Lung (tissue), 17 donors: ENCODE measurements at places on chromosomes 2 and 18. TPM values are rescaled to one million over a fixed set of nuclear protein-coding genes. Genes with fewer than 3 reads are reported as not detected.

The SLC14A1 gene
- 10.5 TPM for total RNA-seq

The LRP1B gene
- 6.5 TPM for total RNA-seq

The ATP8B1 gene
- 42.0 TPM for total RNA-seq

The MBD5 gene
- 140 TPM for total RNA-seq

The L3MBTL4 gene
- total RNA-seq, result 16.3 TPM

The BMPR2 gene
- total RNA-seq, result 55.0 TPM

The NOSTRIN gene
- 57.5 TPM for total RNA-seq

The CPO gene
- 0.20 TPM for total RNA-seq

The GDF7 gene
- 0.54 TPM for total RNA-seq

The MOGAT1 gene
- total RNA-seq, result 1.7 TPM

The CAVIN2 gene
- total RNA-seq, result 141 TPM

DNA sequence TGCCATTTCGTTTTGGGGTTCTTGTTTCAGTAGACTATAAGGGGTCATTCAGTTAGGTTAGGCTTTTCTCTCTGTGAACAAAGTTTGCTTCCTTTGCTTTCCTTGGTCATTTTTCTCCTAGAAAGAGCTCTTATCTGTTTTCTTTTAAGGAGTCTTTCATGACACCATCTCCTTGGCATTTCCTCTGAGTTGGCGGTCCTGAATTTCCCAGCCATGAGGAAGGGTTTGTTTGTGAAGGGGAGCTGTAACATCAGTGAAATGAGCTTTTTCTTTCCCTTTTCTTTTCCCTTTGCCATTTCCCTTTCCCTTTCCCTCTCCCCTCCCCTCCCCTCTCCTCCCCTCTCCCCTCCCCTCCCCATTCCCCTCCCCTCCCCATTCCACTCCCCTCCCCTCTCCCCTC is 61.7 kb downstream of the MAP4K4 start:
- no peak overlapping the region for H3K4me3 ChIP-seq
- no peaks in the 10 kb centered on the region for H3K36me3 ChIP-seq
- no peak overlapping the region for H3K27ac ChIP-seq
- DNase-seq, result peak; percentile 56
- no peaks in the 10 kb centered on the region for H3K27me3 ChIP-seq
- H3K4me1 ChIP-seq, result peaks cover 32% of the 10 kb centered on the region

DNA sequence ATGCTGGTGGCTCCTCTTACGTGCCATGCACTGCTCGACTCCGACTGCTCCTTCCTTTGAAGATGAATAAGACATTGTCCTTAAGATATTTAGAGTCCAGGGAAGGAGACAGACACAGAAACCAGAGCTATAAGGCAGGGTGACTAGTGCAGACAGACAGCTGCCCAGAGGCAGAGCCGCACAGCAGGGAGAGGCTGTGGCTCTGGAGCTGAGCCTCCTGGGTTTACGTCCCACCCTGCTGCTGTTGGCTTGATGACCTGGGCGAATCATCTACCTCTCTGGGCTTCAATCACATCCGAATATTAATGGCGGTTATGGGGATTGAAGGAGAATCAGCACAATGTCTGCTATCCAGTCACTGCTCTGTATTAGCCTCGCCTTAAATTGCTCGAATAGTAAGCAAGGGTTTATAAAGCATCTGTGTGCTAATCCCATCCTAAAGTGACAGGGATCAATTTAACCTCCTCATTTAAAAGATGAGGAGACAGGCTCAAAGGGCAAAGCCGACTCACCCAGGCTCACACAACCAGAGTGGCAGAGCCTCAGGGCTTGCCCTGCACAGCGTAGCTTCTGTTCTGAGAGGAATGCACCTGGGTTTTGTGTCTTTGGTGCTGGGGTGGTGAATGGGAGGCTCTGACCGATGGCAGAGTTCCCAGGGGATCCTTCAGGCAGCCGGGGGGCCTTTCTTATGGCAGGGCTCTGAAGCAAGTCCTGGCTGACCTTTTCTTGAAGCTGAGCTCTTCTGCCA is 284.1 kb downstream of the MYCN start:
- no peaks in the 10 kb centered on the region for H3K27me3 ChIP-seq
- H3K27ac ChIP-seq, result no peak overlapping the region
- H3K36me3 ChIP-seq, result no peaks in the 10 kb centered on the region

- H3K36me3 ChIP-seq, result no peaks in the 10 kb centered on the region
- H3K27me3 ChIP-seq, result no peaks in the 10 kb centered on the region
- H3K27ac ChIP-seq, result no peak overlapping the region
- H3K4me1 ChIP-seq, result no peaks in the 10 kb centered on the region
- DNase-seq, result no peak
- no peak overlapping the region for H3K4me3 ChIP-seq
Measured at GRCh38 chr2:126399001-126399400, 257.0 kb upstream of the GYPC start.

DNA sequence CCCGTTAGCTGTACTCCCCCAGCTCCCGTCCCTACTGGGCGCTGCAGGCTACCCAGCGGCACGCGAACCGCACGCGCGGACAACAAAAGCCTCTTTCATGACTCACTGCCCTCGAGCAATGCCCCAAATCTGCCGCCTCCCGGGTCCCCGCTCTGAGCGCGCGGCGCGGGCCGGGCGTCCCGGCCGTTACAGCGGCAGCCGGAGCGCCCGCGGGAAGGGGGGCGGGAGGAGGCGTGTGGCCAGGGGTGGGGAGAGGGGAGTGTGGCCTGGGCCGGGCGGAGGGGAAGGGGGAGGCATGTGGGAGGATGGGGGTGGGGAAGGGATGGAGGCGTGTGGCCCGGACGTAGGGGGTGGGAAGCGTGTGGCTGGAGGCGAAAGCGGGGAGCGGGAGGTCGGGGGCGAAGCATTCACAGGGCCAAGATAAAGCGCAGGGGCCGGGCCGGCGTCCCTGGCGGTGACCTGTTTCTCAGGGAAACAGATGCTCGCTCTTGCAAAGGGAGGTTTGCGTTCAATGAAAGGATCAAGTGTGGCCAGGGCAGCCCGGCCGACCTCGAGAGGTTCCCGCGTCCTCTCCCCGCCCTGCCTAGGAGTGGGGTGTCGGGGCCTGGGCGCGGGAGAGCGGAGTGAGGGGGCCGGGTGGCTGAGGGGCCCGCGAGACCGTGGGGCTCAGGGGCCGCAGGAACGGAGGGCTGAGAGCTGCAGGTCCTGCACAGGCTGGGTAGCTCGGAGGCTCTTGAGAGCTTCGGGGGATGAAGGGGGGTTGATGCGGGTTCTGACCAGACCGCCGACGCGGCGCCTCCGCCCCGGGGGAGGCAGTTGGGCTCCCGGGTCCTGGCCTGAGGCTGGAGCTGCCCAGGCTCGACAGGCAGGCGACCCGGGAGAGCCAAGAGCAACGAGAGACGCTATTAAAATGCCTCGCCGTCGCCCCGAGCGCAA is 3.5 kb upstream of the NEUROD1 start:
- H3K36me3 ChIP-seq, result no peaks in the 10 kb centered on the region
- no peak overlapping the region for H3K27ac ChIP-seq
- no peaks in the 10 kb centered on the region for H3K4me1 ChIP-seq
- no peak for DNase-seq
- H3K4me3 ChIP-seq, result no peak overlapping the region

DNA sequence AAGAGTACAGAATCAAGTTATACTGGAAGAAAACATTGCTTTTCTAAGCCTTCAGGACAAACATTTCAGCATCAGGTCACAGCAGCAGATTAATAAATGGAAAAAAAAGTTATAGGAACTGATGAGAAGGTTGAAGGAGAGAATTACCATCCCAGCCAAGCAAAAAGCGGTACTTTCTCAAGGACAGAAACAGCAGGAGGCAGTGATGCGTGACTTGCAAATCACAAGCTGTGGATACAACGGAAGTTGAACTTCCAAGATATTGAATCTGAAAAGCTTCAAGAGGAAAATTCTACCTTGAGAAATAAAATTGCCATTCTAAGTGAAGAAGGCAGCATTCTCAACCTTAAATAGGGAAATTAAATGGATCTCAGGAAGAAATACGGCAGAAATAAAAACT is 18.5 kb upstream of the SERPINB12 start:
- no peak overlapping the region for H3K4me3 ChIP-seq
- no peaks in the 10 kb centered on the region for H3K27me3 ChIP-seq
- DNase-seq, result no peak
- no peaks in the 10 kb centered on the region for H3K36me3 ChIP-seq
- H3K4me1 ChIP-seq, result no peaks in the 10 kb centered on the region

- H3K4me3 ChIP-seq, result no peak overlapping the region
- H3K27me3 ChIP-seq, result no peaks in the 10 kb centered on the region
- no peak overlapping the region for H3K27ac ChIP-seq
- H3K4me1 ChIP-seq, result no peaks in the 10 kb centered on the region
- DNase-seq, result no peak
- H3K36me3 ChIP-seq, result no peaks in the 10 kb centered on the region
Measured at GRCh38 chr18:38250971-38251370, 685.4 kb upstream of the CELF4 start.

GRCh38 chr2:192190474-192190873 is 4.3 kb downstream of the TMEFF2 start:
- H3K27me3 ChIP-seq, result no peaks in the 10 kb centered on the region
- no peak overlapping the region for H3K4me3 ChIP-seq
- peaks cover 14% of the 10 kb centered on the region for H3K4me1 ChIP-seq
- no peak overlapping the region for H3K27ac ChIP-seq
- H3K36me3 ChIP-seq, result no peaks in the 10 kb centered on the region
- peak; percentile 29 for DNase-seq

DNA sequence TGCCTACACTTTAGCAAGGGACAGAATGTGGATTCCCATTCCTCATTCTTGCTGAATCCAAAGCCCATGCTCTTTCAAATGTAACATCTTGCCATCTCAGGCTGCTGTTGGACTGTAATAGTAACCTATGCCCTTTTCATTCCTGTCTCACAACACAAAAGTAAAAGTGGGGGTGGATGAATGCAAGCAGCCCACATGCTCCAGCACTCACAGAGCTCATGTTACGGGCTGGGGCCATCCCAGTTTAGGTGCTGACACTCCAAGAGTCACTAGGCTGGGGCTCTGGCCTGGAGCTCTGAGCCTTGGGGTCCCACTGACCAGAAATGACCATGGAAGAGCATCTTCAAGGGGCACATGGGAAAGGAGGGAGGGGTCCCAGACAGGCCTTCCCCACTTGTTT is 47.6 kb downstream of the CCBE1 start:
- peaks cover 4% of the 10 kb centered on the region for H3K36me3 ChIP-seq
- H3K27ac ChIP-seq, result no peak overlapping the region
- H3K27me3 ChIP-seq, result no peaks in the 10 kb centered on the region
- H3K4me1 ChIP-seq, result peaks cover 11% of the 10 kb centered on the region
- DNase-seq, result no peak
- no peak overlapping the region for H3K4me3 ChIP-seq

GRCh38 chr2:157194097-157194688 is 63.3 kb upstream of the GALNT5 start:
- peak; percentile 81 for DNase-seq
- H3K27ac ChIP-seq, result no peak overlapping the region
- no peaks in the 10 kb centered on the region for H3K36me3 ChIP-seq
- no peaks in the 10 kb centered on the region for H3K27me3 ChIP-seq
- H3K4me1 ChIP-seq, result no peaks in the 10 kb centered on the region
- H3K4me3 ChIP-seq, result no peak overlapping the region

DNA sequence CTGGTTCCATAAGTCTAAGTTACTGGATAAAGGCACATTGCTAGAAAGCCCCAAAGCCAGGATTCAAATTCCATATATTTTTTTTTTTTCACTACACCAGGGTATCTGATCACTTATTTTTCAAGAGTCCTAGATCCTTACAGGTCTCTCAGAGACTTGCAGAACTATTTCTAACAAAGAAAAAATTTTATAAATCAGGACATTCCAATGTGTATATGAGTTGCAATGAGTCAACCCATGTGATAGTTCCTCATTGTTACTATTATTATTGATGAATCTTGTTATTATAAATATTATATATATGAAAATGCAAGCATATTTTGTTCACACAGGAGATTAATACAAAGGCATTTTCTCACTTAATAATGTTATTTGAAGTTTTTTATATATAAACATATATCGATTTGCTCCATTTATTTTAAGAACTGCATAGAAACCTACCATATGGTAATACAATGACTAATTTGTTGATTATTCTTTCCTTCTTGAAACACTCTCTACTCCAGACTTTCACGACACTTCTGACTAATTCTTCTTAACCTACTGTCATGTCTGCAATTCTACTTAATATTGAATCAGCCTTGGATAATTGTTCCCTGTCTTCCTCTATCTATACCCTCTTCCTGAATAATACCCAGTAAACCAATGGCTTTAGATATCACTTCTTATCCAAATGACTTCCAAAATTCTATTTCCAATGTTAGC is 968.4 kb upstream of the NRXN1 start:
- H3K27me3 ChIP-seq, result no peaks in the 10 kb centered on the region
- H3K4me3 ChIP-seq, result no peak overlapping the region
- H3K36me3 ChIP-seq, result no peaks in the 10 kb centered on the region
- no peaks in the 10 kb centered on the region for H3K4me1 ChIP-seq
- no peak overlapping the region for H3K27ac ChIP-seq

DNA sequence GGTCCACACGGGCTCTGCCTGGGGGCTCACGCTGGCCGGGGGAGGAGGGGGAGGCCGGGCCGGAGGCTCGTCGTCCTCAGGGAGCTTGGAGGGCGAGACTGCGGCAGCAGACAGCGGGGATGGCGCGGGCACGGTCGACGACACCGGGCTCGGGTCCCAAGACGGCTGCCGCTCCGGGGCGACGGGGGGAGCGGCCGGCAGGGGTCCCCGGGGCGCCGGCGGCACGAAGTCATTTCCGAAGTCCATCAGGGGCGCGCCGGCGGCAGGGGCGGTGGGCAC is 491 bp downstream of the RTN4 start:
- H3K36me3 ChIP-seq, result no peaks in the 10 kb centered on the region
- H3K4me1 ChIP-seq, result peaks cover 10% of the 10 kb centered on the region
- no peaks in the 10 kb centered on the region for H3K27me3 ChIP-seq
- no peak for DNase-seq
- peak overlapping the region; percentile 97 for H3K27ac ChIP-seq
- H3K4me3 ChIP-seq, result peak overlapping the region; percentile 92

DNA sequence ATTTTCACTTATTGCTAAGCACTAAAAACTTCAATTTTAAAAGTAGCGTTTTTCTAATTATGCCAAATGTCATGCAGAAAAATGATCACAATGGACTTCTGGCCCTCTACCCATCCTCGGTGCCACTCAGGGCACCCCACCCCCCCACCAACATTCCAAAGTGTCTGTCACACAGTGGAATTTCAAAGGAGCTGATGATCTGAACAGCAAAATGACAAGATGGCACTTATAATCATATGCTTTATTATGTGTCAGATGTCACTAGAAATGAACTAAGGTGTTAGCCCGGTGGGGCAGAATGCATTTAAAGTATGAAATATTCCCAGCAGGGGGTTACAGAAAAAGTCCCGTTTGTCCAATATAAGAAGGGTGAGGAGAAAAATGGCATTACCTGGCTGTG is 360.7 kb upstream of the RAB12 start:
- no peak overlapping the region for H3K4me3 ChIP-seq
- H3K36me3 ChIP-seq, result peaks cover 5% of the 10 kb centered on the region
- no peak for DNase-seq
- no peak overlapping the region for H3K27ac ChIP-seq
- no peaks in the 10 kb centered on the region for H3K27me3 ChIP-seq

DNA sequence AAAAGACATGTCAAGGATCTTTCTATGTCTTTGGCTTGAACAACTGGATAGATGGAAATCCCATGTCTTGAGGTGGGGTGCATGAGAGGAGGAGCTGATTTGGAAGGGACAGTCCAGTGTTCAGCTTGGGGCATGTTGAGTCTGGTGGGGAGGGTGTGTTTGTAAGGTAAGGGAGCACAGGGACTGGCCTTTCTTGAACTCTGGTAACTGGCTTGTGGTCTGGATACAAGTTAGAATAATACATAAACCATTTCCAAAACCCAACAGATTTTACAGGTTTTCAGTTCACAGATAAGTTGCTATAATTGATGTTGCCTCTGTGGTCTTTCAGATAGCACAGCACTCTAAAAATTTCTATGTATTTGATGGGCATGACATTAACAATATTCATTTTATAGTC is 24.2 kb downstream of the RHBDD1 start:
- H3K4me3 ChIP-seq, result no peak overlapping the region
- H3K27ac ChIP-seq, result no peak overlapping the region
- no peak for DNase-seq
- H3K36me3 ChIP-seq, result no peaks in the 10 kb centered on the region
- H3K4me1 ChIP-seq, result peaks cover 7% of the 10 kb centered on the region
